Hepatic stellate cell (primary cell): ENCODE measurements at places on chromosomes 7 and 10.

DNA sequence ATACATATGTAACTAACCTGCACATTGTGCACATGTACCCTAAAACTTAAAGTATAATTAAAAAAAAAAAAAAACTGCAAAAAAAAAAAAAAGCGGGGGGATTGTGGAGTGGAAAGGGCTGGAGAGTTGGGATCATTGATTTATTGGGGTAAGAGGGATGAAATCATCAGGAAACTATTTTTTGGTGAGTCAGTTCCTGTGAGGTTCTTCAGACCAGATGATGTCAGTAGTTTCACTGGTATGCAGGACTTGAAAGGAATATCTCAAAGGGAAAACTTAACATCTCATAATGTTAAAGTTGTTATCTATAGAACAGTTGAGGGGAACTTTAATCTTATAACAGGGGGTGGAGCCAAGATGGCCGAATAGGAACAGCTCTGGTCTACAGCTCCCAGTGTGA, 32.6 kb upstream of the TECTB start:
- DNase-seq: no peak

GRCh38 chr7:24555719-24556118, 17.5 kb upstream of the PALS2 start:
- DNase-seq: no peak

- DNase-seq: no peak
Observed at GRCh38 chr7:127114742-127115265, 137.9 kb downstream of the GRM8 start.

DNA sequence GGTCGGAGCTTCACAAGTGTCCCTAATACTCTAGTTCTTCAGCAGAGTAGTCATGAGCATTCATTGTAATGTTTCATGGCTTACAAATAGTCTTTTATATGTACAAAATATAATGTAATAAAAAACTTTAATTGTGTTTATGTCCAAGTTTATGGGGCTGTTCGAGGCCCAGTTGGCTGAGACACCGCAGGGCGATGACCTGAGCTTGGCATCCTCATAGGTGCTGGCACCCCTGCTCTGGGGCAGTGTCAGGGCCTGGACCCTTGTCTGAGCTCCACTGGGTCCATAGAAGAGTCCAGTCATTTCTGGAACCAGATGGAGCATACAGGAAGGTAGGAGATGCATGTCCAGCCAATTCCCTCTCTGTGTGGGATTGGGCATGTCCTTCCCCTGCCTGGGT, 12.9 kb upstream of the ZMIZ1 start:
- DNase-seq: no peak

GRCh38 chr7:120843109-120843508, 14.8 kb downstream of the TSPAN12 start:
- no peak for DNase-seq

DNA sequence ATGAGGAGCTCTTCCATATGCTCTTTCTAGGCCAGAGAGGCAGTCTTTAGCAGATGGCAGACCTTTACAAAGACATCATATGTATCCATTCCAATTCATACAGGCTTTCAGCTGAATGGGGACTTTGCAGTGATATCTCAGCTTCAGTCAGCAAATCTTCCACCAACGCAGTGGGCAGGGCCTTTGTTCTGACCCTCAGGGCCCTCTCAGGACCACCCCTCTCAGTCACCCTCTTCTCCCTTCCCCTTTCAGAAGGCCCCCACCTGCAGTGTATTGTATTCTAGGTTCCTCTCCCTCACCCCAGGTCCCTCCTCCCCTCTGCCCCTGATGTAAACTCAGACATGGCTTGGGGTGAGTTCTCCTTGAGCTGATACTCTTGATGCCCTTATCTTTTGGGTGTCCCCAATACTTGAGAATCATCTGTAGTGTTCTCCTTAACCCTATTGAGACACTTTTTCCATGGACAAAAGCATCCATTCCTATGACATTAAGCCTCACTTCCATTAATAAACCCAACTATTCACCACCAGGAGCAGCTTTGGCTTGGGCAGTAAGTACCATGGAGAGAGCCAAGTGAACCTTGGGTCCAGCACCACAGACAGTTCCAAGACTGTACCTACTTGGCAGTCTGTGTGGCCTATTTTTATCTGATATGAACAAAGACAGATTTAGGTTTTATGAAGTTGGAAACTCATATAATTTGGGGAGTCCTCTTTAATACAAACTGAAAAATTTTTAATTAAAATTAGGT, 62.7 kb downstream of the ADCYAP1R1 start:
- DNase-seq: no peak

DNA sequence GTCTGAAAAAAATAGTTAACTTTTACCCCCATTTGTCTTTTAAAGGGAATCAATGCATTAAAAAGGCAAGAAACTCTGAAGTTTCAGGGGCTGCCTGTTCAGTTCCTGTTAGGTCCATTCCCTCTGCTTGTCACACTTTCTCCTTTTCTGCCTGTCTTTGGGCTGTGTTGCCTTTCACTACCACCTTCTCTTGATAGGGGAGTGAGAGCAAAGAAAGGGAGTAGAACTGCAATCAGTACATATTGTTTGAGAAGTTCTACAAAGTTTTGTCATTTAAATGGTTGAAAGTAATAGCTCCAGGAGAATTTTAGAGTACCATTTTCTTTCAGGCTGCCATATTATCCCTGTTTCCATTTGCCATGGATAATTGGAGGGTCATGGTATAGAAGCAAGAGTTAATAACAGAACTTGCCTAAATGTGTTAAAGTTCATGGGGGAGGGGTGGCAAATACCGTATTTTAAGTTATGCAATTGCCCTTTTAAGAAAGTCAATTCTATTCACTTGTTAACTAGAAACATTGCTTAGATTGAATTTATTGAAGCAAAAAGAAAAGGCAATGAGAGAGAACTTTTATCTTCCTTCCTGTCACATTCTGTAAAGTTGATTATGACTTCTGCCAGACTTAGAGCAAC, 38.6 kb downstream of the MPLKIP start:
- no peak for DNase-seq

GRCh38 chr10:125634606-125635005, 48.4 kb downstream of the TEX36 start:
- DNase-seq: no peak

GRCh38 chr7:139300390-139300789, 40.7 kb upstream of the FMC1 start:
- peak; percentile 11 for DNase-seq

DNA sequence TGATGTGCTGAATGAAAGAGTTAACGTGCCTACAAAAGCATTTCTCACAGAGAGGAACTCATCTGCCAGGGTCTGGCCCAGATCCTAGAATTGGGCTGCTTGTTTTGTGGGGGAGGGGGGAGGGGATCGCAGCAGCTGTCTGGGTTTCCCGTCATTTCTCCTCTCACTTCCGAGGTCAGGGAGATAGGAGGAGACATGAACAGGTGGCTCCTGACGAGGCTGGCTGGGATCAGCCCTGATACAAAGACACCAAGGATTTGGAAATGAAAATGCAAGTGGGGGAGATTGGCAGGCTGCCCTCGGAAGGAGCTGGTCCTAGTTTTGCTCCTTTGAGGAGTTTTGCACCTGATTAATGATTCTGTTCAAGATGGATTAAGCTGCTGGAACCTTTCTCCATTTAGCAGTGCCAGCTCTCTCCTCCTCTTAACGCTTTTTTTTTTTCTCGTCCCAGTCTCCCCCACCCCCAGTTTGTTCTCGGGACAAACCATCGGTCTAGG, 86.8 kb upstream of the KMT2C start:
- no peak for DNase-seq

DNA sequence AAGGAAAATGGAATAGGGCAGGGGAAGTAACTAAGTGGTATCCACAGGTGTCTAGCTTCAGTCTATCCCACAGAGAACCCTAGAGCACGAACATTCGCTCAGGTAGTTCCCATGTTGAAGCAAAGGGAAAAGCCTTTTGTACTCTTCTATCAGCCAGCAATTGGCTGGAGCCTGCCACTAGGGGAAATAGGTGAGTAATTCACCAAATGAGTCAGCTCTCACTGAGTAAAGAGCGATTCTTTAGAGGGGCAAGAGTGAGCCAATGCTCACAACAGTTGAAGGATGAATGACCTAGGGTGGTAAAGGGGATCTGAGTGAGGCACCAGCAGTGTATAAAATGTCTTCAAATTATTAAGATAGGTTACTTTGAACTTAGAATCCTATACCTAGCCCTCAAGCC, 94.1 kb upstream of the ZNF800 start:
- DNase-seq: no peak

GRCh38 chr10:78288663-78289062, 255.0 kb downstream of the RPS24 start:
- no peak for DNase-seq

GRCh38 chr10:239109-239508, 103.9 kb downstream of the ZMYND11 start:
- DNase-seq: no peak

- DNase-seq: no peak
Observed at GRCh38 chr7:33043501-33044400, 18.8 kb downstream of the NT5C3A start.

DNA sequence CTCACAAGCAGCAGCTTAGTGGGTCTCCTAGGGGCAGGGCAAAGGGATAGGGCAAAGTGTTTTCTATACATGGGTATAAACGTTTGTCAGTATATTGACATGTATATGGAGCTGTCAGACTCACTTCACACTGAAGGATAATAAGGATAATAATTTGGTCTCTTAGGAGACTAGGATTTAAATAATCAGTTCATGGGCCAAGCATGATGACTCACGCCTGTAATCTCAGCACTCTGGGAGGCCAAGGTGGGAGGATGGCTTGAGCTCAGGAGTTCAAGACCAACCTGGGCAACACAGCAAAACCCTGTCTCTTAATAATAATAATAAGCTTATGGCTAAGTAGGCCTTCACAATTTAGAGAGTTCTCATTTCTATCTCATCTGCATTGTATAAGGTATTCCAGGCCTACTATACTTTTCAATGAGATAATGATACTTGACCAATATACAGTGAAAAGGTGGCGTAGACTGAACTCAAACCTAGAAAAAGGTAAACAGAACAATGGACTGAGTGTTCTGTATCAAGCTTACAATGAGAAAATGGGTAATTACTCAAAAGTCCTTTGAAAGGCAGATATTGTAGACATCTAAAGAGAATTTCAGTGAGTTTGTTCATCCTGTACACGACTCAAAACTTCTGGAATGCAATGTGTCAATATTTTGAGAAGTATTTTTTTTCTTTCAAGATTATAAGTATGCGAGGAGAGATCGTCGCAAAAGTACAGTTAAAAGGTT, 7.0 kb downstream of the GSAP start:
- peak; percentile 15 for DNase-seq

GRCh38 chr10:111113961-111114757, 37.3 kb downstream of the ADRA2A start:
- DNase-seq: no peak

GRCh38 chr7:8217200-8218068, 44.5 kb downstream of the ICA1 start:
- DNase-seq: peak; percentile 9

DNA sequence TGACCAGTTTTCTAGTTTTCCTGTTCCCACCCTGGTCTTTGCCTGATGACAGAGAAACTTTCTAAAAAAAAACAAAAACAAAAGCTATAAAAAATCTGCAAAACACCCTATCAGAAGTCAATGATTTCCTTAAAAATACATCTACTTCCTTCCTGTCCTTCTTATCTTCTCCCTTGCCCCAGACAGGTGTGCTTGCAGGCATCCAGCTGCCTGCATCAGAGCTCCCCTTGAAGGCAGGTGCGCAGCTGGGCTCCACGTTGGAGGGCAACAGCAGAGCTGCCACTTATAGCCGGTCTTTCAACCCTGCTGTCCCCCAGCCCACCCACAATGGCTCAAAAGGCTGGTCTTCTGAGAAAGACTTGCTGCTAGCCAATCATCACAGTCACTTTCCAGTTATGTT, 29.8 kb downstream of the UBE2D4 start:
- no peak for DNase-seq

DNA sequence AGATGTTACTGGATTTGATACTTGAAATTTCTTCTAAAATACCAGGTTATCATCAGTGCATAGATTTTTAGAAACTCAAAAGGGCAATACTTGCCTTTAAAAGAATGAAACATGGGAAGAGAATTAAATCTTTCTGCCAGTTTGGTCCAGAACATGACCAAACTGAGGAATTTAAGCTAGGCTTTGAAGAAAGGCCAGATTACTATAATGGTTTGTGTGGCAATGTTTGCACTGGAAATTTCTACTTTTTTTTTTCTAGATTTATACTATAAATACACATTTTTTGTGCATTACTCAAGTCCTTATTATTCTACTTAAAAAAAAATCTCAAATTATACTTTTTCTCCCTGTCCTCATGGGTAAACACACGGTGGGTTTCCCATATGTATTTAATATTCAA, 9.2 kb downstream of the MKX start:
- no peak for DNase-seq

DNA sequence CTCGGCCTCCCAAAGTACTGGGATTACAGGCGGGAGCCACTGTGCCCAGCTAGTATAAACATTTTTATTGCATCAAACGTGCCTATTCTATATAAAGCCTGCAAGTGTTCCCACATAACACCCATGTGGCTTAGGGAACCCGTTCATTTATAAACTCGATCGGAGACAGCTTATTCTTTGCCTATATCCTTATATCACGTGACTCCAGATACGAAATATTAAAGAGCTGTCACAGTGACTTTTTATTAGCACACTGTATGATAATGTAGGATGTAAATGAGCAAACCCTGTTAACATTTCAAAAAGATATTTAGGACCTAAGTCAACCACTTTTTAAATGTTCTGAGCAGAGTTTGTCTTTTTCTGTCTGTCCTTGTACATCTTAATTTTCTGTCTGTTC, 642.9 kb upstream of the ADARB2 start:
- no peak for DNase-seq

- DNase-seq: no peak
Observed at GRCh38 chr7:131385039-131385605, 57.4 kb downstream of the MKLN1 start.

GRCh38 chr7:156039971-156040677, 227.9 kb upstream of the SHH start:
- no peak for DNase-seq

- DNase-seq: no peak
Observed at GRCh38 chr10:84549368-84550165, 221.2 kb downstream of the CCSER2 start.

GRCh38 chr7:155043756-155044155, 26.4 kb upstream of the HTR5A start:
- DNase-seq: no peak

- no peak for DNase-seq
Observed at GRCh38 chr10:58746474-58747185, 234.0 kb downstream of the BICC1 start.

GRCh38 chr7:1610678-1611302, 41.0 kb upstream of the PSMG3 start:
- DNase-seq: no peak

GRCh38 chr10:75611993-75612372, 180.6 kb downstream of the LRMDA start:
- DNase-seq: no peak

GRCh38 chr7:46930366-46930765, 651.5 kb downstream of the TNS3 start:
- peak; percentile 61 for DNase-seq
